Umbilical cord (tissue), 2 donors: ENCODE measurements at places on chromosomes 16 and 17.

GRCh38 chr17:67217446-67217845 lies 27.6 kb downstream of the HELZ start:
- DNase-seq: no peak

- no peak for DNase-seq
Observed at GRCh38 chr16:12965274-12965804, 63.9 kb downstream of the SHISA9 start.

GRCh38 chr16:83781-84615 lies 6.0 kb downstream of the MPG start:
- no peak for DNase-seq

- DNase-seq: no peak
Observed at GRCh38 chr16:75248536-75249380, 2.7 kb downstream of the BCAR1 start.

DNA sequence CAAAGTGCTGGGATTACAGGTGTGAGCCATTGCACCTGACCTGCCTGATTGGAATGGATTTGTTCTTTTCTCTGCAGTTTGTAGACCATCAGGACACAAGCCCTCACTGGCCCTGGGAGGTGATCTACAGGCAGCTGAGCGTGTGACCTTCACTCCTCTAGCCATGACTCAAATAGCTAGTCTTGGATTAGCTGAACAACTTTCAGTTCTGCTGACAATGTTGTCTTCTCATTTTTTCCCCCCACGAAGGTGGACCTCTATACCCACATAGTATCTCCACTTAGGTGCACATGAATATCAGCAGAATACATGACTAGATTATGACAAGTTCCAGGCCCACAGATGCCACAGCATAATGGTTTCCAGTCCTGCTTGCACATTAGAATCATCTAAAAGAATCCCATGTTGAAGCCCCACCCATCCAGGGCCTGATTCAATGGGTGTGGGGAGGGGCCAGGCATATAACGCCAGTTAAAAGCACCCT lies 36.8 kb downstream of the HS3ST3B1 start:
- DNase-seq: no peak
